Stimulated activated CD8-positive, alpha-beta memory T cell treated with anti-CD3 and anti-CD28 coated beads, Interleukin-7, amount 100 ng/mL, for 48 hours (primary cell): ENCODE measurements at places on chromosomes 3 and 15.

DNA sequence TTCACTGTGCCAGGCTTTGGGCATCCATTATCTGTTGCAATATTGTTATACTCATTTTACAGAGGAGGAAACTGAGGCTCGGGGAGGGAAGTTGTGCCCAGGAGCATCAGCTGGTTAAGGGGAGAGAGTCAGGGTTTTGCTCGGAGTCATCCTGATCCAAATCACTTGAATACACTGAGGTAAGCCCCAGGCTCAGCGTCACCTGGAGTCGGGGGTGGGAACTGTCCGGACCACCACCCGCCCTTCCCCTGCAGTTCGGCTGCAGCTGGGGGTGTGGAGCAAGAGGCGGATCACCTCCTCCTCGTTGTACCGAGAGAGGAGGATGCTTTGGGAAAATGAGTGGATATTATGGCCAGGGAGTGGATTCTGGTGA is 646 bp downstream of the HRH1 start:
- no peak for DNase-seq

DNA sequence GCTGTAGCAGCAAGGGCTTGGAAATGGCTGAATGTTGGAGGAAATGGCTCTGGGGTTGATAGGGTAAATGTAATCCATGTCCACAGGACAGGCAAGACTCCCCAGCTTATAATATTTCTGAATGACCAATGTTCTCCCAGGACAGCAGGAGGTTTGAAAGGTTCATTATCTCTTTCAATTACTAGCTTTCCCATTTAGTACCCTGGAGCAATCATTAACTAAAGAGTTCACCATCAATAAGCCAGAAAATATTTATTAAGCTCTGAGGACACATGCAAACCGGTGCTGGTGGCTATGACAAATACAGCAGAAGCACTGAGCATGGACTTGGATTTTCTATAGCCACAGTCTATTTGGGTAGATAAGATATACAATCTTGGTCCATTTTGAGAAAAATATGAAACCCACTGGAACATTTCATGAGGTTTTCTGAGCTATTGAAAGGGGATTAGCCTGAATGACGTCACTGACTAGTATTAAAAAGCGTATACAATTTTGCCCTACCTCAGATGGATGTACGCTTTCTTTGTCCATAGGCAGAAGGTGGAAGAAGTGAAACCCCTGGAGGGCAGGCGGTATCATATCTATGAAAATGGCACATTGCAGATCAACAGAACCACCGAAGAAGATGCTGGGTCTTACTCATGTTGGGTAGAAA is 166.2 kb downstream of the CHL1 start:
- no peak for DNase-seq

- no peak for DNase-seq
These were observed 6.2 kb downstream of the ZNF609 start for GRCh38 chr15:64466408-64467141.

DNA sequence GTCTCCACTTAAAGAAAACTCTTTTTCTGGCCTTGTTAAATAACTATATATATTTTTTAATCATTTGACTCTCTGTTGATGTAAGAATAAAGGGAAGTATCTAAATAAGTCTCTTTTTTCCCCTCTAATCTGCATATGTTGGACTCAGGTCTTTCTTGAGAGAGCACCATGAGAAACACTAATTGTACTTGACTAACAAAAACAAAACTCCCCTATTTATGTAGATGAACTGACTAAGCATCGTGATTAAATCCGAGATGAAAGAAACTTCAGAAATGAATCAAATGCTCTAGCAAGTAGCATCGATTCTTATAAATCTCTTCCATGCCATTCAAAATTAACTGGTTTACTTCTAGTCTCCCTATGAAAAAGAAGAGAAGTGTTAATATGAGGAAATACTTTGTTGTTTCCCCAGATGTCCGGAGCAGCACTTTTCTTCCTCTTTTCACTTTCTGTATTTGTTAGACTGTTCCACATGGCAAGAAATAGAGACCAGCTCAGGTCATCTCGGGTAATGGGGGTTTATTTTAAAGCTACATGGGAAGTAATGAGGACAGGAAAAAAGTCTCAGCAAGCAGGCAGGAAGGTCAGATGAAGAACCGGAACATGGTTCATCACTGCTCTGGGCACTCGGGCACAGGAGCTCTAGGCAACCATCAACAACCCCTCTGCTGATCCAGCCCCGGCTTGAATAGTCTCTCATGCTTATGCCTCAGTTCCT is 288.3 kb downstream of the CNTN6 start:
- no peak for DNase-seq

GRCh38 chr15:75023872-75024636 is 664 bp downstream of the PPCDC start:
- DNase-seq = no peak

- no peak for DNase-seq
These were observed 17.2 kb downstream of the TMOD3 start for GRCh38 chr15:51846463-51847230.

DNA sequence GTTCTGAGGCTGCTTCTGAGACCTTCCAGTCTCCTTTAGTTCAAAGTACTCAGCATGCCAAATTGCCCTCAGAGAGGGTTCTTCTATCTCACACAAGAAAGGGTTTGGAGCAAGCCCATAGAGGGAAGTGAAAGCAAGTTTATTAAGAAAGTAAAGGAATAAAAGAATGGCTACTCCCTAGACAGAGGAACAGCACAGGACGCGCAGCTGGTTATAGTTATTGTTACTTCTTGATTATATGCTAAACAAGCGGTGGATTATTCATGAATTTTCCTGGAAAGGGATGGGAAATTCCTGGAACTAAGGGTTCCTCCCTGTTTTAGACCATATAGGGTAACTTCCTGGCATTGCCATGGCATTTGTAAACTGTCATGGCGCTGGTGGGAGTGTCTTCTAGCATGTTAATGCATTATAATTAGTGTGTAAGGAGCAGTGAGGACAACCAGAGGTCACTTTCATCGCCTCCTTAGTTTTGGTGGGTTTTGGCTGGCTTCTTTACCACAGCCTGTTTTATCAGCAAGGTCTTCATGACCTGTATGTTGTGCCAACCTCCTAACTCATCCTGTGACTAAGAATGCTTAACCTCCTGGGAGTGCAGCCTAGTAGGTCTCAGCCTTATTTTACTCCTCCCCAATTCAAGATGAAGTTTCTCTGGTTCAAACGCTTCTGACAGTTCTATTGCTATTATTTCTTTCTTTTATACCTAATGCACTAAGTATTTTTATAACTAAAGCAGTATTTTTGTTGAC is 26.3 kb downstream of the SCN11A start:
- no peak for DNase-seq

DNA sequence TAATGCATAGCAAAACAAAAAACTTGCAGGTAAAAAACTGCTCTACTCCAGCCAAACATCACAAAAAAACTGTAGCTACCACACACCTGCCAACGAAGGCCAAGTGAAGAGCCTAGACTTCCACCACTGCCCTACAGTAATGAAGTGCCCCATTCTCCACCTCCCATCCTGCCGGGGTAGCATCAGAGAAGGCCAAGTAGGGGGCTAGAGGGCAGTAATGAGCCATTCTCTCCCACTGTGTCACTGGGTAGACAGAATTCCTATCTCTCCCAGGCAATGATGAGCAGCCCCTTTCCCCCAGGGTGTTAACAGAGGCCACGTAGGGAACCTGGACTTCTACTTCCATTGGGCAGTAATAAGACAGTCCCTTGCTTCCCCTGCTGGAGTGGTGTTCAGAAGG is 9.5 kb downstream of the SEC22C start:
- no peak for DNase-seq

DNA sequence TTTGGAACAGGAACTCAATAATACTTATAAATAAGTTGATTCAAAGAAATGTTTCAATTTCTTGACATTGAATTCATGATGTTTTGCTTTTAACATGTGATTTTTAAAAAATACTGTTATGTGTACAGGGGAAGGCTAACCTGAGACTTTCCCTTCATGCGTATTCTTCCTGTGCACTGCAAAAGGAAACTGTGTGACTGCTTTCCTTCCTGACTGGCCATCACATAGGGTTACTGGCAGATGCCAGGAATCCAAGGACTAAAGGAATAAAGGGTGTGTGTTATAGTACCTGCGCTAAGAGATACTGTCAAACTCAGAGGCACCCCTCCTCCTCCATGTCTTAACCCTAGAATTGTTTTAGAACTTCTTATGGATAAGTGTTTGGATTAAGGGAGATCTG is 236.0 kb downstream of the UBE2E2 start:
- no peak for DNase-seq

DNA sequence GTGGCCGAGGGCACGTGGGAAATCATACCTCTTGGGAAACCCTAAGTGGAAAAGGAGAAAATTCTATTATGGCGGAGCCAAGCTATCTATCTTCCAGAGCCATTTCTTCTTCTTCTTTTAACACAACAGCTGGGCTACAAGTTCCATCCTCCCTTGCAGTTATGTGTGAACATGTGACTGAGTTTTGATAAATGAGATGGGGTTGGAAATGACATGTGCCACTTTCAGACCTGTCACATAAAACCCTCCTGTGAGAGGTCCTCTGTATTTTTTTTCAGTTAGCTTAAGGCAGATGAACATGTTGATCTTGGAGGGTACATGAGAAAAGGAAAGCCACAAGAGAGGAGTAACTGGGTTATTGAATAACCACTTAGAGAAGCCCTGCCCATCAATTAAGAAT is 47.9 kb downstream of the AGBL1 start:
- DNase-seq = no peak

DNA sequence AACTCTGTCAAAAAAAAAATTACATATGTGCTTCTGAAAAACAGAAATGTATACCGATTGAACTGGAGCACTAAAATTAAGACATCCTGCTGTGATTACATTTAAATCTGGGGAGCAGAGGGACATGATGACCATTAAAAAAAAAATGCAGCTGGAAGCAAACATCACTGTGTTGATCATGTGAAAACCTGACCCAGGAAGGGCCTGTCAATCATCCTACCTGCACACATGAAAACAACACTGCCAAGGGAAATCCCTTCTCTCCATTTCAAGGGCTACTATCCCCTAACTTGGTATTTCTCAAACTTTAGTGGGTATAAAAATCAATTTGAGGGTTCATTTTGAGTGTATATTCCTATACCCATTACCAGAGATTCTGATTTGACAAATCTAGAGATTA is 719.9 kb upstream of the CBLB start:
- no peak for DNase-seq

- DNase-seq = no peak
These were observed 632 bp upstream of the COPS2 start for GRCh38 chr15:49155834-49156627.

GRCh38 chr3:126442094-126442855 is 33.4 kb downstream of the ZXDC start:
- no peak for DNase-seq

DNA sequence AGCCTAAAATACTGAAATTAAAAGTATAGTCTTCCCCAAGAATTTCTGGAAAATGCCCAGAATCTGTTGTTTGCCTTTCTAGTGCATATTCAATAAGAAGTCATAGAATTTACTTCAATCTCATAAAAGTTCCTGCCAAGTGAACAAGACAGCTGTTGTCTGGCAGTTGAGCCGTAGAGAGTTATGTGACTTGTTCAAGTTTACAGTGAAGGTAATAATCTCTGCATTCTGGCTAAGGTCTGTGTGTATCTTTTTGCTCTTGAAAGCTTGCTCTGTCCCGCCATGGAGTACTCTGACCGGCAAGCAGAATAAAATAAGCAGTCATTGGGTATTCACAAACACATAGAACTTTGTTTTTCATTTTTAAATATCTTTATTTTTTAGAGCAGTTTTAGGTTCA is 77.8 kb downstream of the GHSR start:
- no peak for DNase-seq

DNA sequence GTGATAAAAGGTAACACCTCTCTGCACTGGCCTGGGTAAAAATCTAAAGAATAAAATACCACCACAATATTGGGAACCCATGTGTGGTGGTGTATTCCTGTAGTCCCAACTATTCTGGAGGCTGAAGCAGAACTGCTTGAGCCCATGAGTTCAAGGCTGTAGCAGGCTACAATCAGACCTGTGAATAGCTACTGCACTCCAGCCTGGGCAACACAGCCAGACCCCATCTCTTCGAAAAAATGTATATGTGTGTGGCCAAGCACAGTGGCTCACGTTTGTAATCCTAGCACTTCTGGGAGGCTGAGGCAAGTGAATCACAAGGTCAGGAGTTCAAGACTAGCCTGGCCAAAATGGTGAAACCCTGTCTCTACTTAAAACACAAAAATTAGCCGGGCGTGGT is 1.8 kb upstream of the RPL14 start:
- no peak for DNase-seq

- no peak for DNase-seq
These were observed 45.9 kb downstream of the XXYLT1 start for GRCh38 chr3:195224980-195225580.

DNA sequence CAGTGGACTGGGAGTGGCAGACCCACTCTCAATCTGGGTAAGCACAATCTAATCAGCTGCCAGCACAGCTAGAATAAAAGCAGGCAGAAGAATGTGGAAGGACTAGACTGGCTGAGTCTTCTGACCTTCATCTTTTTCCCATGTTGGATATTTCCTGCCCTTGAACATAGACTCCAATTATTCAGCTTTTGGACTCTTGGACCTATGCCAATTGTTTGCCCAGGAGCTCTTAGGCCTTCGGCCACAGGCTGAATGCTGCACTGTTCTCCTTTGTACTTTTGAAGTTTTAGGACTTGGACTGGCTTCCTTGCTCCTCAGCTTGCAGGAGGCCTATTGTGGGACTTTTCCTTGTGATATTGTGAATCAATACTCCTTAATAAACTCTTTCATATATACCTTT is 477.7 kb upstream of the ZNF385D start:
- no peak for DNase-seq

GRCh38 chr3:111735243-111735758 is 123.8 kb upstream of the PHLDB2 start:
- DNase-seq = no peak

DNA sequence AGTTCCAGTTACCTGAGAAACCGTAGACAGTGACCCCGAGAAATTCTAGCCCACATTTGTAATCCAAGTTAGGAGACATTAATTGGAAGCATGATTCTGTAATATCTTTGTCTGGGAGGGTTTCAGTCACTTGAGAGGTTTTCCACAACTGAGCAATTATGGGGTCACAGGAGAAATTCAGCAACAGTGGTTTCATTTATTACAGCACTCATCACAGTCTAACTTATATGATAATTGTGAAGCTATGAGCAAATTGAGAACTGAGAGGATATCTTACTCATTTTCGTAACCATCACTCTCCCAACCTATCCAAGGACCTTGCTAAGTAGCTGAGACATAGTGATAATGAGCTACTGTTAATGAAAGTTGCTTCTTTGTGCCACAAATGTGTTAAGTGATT is 328.5 kb upstream of the PPP2R3A start:
- no peak for DNase-seq

GRCh38 chr3:77524946-77525682 is 485.2 kb downstream of the ROBO2 start:
- DNase-seq = no peak

- DNase-seq = no peak
These were observed 26.4 kb downstream of the STOML1 start for GRCh38 chr15:73965758-73966113.

DNA sequence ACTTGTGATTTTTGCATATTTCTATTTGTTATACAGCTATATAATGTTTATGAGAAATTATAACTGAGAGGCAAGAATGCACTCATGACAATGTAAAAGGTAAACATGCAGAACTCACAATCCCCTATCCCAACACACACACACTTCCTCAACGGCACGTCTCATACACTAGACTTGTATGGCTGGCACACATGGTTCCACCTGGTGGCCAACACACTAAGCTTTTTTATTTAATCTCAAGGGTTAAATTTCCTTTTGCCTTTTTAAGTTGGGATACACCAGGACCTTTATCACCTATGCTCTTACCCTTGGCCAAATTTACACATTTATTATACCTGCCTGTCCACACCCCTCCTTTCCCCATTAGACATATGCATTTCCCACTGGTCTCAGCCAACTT is 88.6 kb upstream of the PSMD6 start:
- no peak for DNase-seq

GRCh38 chr3:187740421-187741399 is 4.6 kb downstream of the BCL6 start:
- DNase-seq = peak; percentile 44
